Coronary artery (tissue), 2 donors: ENCODE measurements at places on chromosomes 2 and 18.

GRCh38 chr2:121596221-121597080, 52.8 kb downstream of the CLASP1 start:
- DNase-seq = no peak

GRCh38 chr2:42967959-42968674, 175.7 kb upstream of the HAAO start:
- peak; percentile 83 for DNase-seq

DNA sequence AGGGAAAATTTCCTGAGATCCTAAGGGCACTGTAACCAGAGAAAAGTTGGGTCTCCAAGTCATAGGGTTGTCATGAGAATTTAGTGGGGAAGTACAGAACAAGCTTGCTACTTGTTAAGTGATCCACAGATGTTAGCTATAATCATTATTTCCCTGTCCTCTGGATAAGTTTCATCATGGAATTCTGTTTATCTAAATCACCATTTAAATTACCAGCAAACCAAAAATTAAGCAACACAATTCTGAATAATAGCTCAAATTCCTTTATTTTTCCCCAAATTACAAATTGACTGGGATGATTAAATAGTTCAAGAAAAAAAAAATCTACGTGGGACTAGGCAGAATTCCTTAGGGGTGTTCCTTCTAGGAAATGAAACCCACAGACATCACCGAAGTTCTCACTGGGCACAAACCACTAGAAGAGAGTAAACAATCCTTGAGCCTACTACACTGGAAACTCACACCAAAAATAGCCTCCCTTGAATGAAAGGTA, 159.5 kb downstream of the COL6A3 start:
- no peak for DNase-seq

GRCh38 chr2:23425338-23425871, 40.4 kb downstream of the KLHL29 start:
- peak; percentile 36 for DNase-seq

DNA sequence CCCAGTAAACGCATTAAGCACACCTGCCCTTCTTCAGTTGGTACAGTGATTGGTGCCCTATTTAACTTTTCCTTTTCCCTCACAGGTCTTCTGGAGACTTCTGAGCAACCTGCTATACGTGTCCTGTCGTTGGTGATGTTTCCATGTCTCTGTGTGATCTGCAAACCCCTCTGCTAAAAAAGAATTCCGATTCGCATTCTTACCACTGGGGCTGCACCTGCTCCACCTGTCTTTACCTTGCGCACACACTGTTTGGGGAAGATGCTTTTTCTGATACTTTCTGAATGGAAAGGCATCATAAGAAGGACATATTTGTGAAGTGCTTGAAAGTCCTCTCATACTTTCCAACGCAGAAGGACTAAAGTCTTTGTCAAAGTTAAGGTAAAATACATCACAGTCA, 323.9 kb upstream of the SOX11 start:
- no peak for DNase-seq

GRCh38 chr2:46717344-46718121, 198.1 kb downstream of the MCFD2 start:
- no peak for DNase-seq

DNA sequence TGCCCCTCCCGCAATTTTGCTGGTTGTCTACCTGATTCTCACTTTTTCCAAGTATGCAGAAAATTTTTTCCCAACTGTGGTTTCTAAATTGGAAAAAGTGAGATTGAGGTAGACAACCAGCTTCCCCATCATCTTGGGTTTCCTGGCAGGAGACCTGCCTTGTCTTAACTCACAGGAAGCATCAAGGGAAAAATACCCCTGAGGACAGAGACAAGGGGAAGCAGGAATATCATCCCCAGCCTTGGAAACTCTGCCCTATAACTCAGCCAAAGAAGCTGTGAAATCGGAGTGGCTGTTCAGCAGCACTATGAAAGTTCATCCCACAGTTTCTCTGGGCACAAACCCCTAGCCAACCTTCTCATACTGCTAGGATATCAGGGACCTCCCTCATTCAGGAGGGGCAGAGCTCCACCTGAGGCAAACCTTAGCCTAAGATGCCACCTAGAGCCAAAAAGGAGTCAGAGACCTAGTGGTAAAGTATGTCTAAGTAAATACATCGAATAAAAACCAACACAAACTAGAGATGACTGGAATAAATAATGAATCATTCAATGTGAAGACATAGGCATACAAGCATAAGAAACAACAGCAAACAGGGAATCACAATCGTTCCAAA, 68.2 kb downstream of the ZSWIM2 start:
- no peak for DNase-seq

GRCh38 chr18:46623541-46623940, 33.5 kb downstream of the LOXHD1 start:
- DNase-seq = peak; percentile 58

DNA sequence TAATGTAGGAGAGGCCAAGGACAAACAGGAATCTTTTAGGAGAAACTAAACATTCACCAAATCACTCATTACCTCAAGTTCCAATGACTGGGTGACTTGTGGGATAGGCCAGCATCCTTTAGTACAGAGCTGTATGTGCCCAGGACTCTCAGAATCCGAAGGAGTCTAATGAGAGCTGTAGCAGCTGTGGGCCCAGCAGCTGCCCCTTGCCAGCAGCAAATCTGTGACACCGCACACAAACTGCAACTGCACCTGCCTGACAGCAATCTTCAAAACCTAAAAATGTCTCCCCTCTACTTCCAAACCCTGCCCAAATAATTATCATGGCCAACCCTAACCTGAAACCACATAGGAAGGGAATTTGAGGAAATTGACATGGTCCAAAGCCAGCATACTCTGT, 44.5 kb upstream of the ACVR2A start:
- no peak for DNase-seq

DNA sequence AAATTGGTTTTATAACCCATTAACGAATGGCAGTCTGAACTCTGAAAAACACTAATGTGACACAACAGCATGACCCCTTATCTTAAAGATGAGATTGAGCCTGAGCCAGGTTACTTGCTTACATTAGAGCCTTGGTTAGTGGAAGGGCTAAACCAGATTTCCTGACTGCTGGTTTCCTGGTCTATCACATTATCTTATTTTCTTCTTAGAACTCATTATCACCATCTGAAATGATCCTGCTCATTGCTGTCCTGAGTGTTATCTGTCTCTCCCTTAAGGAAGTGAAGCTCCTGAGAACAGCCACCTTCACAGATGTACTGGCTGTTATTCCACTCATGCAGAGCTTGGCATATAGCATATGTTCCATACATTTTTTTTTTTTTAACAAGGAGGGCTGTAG, 9.0 kb upstream of the NRP2 start:
- no peak for DNase-seq

GRCh38 chr2:85826990-85827878, 61.6 kb downstream of the ST3GAL5 start:
- DNase-seq = no peak

DNA sequence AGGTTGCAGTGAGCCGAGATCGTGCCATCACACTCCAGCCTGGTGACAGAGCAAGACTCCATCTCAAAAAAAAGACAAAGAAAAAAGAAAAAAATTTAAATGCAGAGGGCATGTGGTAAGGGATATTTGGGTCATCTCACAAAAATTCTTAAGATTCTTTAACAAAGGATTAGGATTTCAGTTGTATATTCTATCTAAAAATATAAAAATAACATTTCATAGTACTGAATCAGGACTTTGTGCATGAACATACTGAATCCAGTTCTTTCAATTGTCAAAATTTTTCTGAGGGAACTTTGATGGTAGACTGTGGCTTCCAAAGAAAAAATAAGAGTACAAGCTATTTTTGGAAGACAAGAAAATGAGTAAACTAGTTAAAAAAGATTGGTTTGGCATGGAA, 6.5 kb upstream of the PPP3R1 start:
- DNase-seq = no peak

GRCh38 chr2:110770959-110771431, 38.6 kb downstream of the ACOXL start:
- DNase-seq = no peak

DNA sequence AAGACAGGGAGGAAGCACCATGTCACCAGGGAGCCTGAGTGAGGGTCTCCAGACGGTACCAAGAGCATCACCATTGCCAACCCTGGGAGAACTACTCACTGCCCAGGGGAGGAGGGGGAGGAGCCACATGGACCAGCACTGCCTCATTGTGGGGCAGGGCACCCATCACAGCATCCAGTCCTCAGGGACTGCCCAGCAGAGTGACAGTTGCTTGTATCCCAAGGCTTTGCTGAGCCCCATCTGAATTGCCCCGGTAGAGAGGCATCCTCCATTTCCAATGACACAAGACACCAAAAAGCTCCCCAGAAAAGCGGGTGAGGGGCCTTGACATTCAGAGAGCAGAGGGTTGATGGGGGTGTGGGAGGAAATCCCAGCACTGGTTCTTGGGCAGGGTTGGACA, 6.8 kb upstream of the CIB4 start:
- DNase-seq = peak; percentile 21

- no peak for DNase-seq
Observed at GRCh38 chr2:108418416-108418815, 30.6 kb upstream of the GCC2 start.

GRCh38 chr18:7482342-7482741, 84.8 kb upstream of the PTPRM start:
- DNase-seq = no peak

GRCh38 chr18:8808001-8808400, 102.6 kb downstream of the MTCL1 start:
- DNase-seq = no peak

GRCh38 chr2:108554528-108554927, 20.3 kb downstream of the LIMS1 start:
- no peak for DNase-seq

DNA sequence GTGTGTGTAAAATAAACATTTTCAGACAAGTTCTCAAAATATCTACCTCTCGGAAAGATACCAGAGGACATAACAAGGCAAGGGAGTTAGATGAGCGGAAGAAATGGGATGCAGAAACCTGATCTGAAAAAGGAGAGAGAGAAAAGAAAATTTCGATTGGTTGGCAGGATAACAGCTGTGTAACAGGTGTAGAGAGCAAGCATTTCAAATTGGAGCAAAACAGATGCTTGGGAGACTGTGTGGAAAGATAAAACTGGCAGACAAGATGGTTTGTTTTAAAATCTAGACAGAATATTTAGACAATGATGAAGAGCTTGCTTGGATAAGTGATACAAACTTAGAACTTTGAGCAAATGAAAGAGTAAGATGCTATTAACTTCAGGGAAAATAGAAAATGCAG, 20.2 kb downstream of the CHST9 start:
- DNase-seq = no peak

GRCh38 chr18:518081-518480, 17.6 kb upstream of the COLEC12 start:
- DNase-seq = no peak

- DNase-seq = no peak
Observed at GRCh38 chr2:161386228-161386824, 29.8 kb upstream of the TBR1 start.

DNA sequence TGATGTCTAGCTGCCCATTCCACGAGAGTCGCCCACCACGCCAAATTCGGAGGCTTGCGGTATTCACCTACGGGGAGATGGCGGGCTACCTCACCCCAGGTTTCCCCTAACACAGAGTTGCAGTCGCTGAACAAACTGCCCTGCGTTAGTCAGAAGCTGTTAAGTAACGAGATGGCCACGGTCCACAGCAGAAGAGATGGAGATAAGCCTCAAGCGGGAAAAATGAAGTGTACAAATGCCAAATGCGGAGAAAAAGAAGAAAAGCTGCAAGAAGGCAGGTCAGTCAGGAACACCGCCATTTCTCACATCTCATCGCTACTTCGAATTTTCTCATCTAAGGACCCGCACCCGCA, 425 bp downstream of the ASB3 start:
- peak; percentile 73 for DNase-seq

GRCh38 chr2:178927173-178927572, 120.0 kb upstream of the TTN start:
- no peak for DNase-seq

- DNase-seq = no peak
Observed at GRCh38 chr2:231161877-231162329, 36.5 kb upstream of the ARMC9 start.

GRCh38 chr2:11750422-11750821, 4.0 kb downstream of the LPIN1 start:
- no peak for DNase-seq

GRCh38 chr2:33529771-33530481, 53.5 kb downstream of the RASGRP3 start:
- DNase-seq = no peak

DNA sequence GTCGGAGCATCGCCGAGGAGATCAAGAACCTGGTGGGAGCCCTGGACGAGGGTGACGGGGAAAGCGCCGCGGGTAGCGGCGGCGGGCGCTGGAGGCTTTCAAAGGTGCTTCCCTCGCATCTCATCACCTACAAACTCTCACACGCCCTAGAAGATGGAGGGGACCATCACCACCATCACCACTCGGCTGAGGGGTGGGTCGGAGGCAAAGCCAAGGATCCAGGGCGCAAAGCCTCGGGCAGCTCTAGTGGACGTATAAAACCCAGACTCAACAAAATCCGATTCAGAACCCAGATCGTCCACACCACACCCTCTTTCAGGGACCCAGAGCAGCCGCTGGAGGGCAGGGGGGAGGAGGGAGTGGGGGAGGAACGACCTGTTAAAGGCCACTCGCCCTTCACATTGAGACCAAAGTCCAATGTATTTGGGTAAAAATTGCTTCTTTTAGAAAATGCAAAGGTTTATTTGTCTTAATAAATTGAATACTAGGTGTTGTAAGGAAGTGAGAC, 1.5 kb downstream of the SOWAHC start:
- DNase-seq = no peak

DNA sequence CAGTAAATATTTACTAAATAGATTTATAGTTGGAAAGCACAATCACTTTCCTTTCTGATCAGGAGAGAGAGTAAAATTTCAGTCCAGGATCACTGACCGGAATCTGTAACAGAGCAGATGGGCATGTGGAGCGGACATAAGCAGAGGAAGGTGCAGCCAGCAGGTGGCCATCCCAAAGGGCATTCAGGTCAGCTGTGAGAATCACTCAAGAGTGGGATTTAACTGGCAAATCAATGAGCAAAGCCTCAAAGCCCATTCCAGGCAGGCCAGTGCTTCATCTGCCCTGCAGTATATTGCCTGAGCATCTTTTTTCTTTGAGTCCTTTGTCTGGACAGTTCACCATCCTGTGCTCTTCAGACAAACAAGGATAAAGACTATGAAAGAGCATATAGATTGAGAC, 166.4 kb upstream of the SLC14A2 start:
- DNase-seq = no peak

DNA sequence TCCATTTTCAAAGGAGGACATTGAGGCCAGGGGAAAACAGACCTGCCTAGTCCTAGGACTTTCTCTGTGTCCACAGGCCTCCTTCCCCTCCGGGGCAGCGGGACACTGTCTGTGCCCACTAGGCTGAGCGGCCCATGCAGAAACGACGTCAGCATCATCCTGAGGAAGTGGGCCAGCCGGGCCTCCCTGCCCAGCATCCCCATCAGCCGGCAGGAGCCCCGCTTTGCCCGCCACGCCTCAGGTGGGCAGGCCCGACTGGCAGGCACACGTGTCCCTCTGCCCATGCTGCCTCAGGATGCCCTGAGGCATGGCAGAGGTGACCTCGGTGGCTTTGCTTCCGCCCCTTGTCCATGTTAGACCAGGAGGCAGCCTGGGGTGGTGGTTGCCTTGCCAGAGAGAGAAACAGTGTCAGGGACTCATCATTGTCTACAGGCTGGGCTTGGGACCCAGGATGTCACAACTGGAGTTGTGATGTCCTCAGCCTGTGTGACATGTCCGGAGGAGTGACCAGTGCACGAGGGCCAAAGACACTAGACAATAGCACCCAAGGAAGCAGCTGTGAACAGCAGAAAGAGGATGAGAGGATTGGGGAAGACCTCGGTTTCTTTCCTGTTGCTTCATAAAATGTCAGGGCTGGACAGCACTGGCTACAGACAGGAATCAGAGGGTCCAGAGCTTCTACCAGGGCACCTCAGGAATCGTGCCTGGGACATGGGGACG, 36.8 kb downstream of the TOGARAM2 start:
- DNase-seq = no peak

GRCh38 chr18:47882641-47883040, 47.8 kb downstream of the SMAD2 start:
- no peak for DNase-seq
